A549 treated with RU486 at 1 μM for 4 hours (cell line): ENCODE measurements at places on chromosomes 7 and 10. TPM values are rescaled to one million over a fixed set of nuclear protein-coding genes. Genes with fewer than 3 reads are reported as not detected.

The MBL2 gene
- total RNA-seq, result not detected in 5 replicates

The SPDYE2 gene
- total RNA-seq, result not detected in 5 replicates

The OR2A5 gene
- total RNA-seq, result not detected in 5 replicates

The NOD1 gene
- total RNA-seq, result 5.2 to 7.0 TPM (median 5.4 TPM) in 5 replicates

The EPHB6 gene
- total RNA-seq, result 0.35 to 1.1 TPM (median 0.59 TPM) in 5 replicates

The NPC1L1 gene
- 0.05 to 0.14 TPM (median 0.06 TPM) in 5 replicates for total RNA-seq

The GATA3 gene
- total RNA-seq, result 4.0 to 6.6 TPM (median 5.3 TPM) in 5 replicates

The SLIT1 gene
- total RNA-seq, result 0.02 to 0.23 TPM (median 0.06 TPM) in 4 of 5 replicates, not detected in the other

The GIMAP4 gene
- total RNA-seq, result not detected in 5 replicates

The PRKG1 gene
- total RNA-seq, result not detected in 5 replicates

The AGFG2 gene
- 9.7 to 15.0 TPM (median 14.0 TPM) in 5 replicates for total RNA-seq

The PAPOLB gene
- total RNA-seq, result not detected in 5 replicates

The CYP26C1 gene
- not detected in 5 replicates for total RNA-seq

The EDRF1 gene
- 10.7 to 19.1 TPM (median 16.9 TPM) in 5 replicates for total RNA-seq

The KCP gene
- 0.08 to 0.18 TPM (median 0.14 TPM) in 5 replicates for total RNA-seq

The RNF148 gene
- total RNA-seq, result not detected in 5 replicates

The SMKR1 gene
- 11.8 to 13.5 TPM (median 13.4 TPM) in 5 replicates for total RNA-seq

The CPED1 gene
- total RNA-seq, result 0.08 TPM in 1 of 5 replicates, not detected in the others

The SPOCK2 gene
- total RNA-seq, result 0.17 to 0.46 TPM (median 0.35 TPM) in 5 replicates

The FKBP9 gene
- 75.7 to 124 TPM (median 88.0 TPM) in 5 replicates for total RNA-seq

The TLX1 gene
- total RNA-seq, result not detected in 5 replicates

The MRPL43 gene
- 76.3 to 106 TPM (median 97.8 TPM) in 5 replicates for total RNA-seq

The CBX3 gene
- 144 to 294 TPM (median 249 TPM) in 5 replicates for total RNA-seq

The UNC5B gene
- 0.48 to 0.83 TPM (median 0.76 TPM) in 5 replicates for total RNA-seq

The LRRC18 gene
- total RNA-seq, result not detected in 5 replicates

The OR2A42 gene
- not detected in 5 replicates for total RNA-seq

The EIF5AL1 gene
- total RNA-seq, result 2.1 to 3.7 TPM (median 3.1 TPM) in 5 replicates

The UTF1 gene
- total RNA-seq, result 0.08 to 0.16 TPM (median 0.16 TPM) in 3 of 5 replicates, not detected in the others

The CCL26 gene
- total RNA-seq, result 8.2 to 14.4 TPM (median 9.9 TPM) in 5 replicates
